ENCODE measurements at places on chromosomes 6 and 20. TPM values are rescaled to one million over a fixed set of nuclear protein-coding genes. Genes with fewer than 3 reads are reported as not detected.

Gene TRIM26
- 35.6 TPM for total RNA-seq

Gene XKR7
- total RNA-seq: not detected

Gene RALGAPA2
- total RNA-seq: 8.9 TPM

Gene OPRL1
- 0.34 TPM for total RNA-seq

Gene SLC17A5
- total RNA-seq: 21.4 TPM

Gene REM1
- not detected for total RNA-seq

Gene TBX18
- 0.33 TPM for total RNA-seq

All from melanocyte of skin (primary cell).